ENCODE measurements at places on chromosomes 6 and 20. TPM values are rescaled to one million over a fixed set of nuclear protein-coding genes. Genes with fewer than 3 reads are reported as not detected.
A peak's percentile ranks its signal among the peaks of the same experiment; 100 is the strongest.

DNA sequence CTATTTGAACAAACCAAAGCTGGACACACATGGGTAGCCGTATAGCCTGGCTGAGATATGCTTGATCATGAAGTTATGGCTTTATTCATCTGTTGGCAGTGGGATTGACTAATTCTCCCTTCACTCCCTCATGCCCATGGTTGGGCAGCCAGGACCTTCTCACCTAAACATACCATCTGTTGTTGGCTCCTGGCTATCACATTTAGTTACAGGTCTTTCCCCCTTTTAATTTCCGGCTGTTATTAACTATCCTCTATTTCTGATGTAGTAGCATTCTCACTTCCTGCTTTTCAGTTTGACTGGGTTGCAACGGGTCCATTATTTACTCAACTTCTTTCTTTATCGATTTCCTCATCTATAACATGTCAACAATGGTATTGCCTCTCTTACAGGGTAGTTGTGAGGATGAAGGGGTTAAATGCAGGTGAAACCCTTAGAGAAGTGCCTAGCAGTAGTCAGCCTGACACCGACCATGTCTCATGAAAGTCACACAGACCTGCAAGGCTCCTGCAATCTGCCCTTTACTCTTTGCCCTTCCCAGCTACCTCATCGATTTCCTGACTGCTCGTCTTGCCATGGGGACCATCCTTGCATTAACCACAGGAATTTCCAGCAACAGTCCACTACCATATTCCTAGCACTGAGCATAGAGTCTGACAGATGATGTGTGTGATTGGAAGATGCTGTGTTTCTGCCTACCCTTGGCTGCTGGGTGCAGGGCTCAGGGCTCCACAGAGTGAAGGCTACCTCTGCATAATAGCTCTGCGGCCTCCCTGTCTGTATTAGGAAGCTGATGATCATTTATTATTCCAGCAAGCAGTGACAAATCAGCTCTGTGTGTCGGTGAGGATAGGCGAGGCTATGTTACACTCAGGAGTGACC, 42.2 kb downstream of the PPP1R14C start:
- H3K27me3 ChIP-seq = peaks cover 4% of the 10 kb centered on the region
- H3K27ac ChIP-seq = no peak overlapping the region
- H3K4me1 ChIP-seq = peaks cover 7% of the 10 kb centered on the region
- no peaks in the 10 kb centered on the region for H3K36me3 ChIP-seq
- no peak overlapping the region for H3K4me3 ChIP-seq

DNA sequence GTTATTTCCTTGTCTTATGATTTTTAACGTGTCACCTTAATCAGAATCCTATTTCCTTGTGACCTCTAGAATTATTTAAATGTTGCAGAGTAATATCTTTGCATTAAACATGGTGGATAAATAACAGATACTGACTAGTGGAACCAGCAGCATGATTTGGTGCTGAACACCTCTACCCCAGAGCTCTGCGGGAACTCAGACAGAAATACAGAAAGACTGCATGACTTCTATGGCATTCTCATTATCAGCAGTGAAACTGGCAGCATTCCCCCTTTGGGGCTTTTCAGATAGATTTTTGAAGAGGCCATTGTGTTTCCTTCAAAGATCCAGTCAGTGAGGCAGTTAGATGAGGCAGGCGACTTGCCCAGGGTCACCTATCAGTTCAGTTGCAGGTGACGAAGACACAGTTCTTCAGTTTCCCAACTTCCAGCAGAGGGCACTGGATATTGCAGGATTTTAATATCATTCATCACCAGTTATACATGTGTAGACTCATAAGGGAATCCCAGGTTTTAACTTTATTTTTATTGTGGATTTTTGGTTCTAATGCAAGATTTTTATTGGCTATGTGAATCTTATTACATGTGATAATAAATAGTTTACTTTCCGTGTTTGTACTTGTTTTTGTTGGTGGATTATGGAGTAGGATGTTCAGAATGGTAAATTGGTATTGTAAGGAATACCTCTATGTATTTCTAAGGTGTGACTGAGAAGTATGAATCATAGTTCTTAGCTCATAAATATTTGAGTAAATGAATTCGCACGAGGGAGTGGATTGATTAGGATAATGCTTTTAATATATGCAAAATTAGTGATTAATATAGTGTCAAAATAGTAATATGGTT, 81.3 kb downstream of the AFDN start:
- H3K27me3 ChIP-seq = peaks cover 3% of the 10 kb centered on the region
- H3K27ac ChIP-seq = no peak overlapping the region
- H3K4me1 ChIP-seq = no peaks in the 10 kb centered on the region
- peaks cover 26% of the 10 kb centered on the region for H3K36me3 ChIP-seq
- no peak overlapping the region for H3K4me3 ChIP-seq

DNA sequence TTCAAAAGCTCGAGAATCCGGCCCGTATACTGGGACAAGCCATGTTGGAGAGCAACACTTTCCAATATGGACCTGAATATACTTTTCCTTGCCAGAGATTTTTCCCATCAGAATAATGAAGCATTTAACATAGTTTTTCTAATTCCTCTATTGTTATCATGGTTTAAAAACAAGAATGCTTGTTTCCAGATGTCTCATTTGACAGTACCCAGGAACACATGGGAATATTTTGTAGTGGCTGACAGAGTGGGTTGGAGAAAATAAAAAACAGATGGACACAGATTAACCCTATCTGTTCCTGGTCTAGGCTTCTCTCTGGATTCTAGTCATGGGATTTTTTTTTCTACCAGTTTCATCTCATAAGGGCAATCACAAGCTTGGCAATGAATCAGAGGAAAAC, 164.8 kb upstream of the CEP162 start:
- H3K27ac ChIP-seq = no peak overlapping the region
- H3K4me1 ChIP-seq = no peaks in the 10 kb centered on the region
- DNase-seq = no peak
- no peaks in the 10 kb centered on the region for H3K27me3 ChIP-seq
- H3K36me3 ChIP-seq = no peaks in the 10 kb centered on the region
- H3K4me3 ChIP-seq = no peak overlapping the region

- H3K27ac ChIP-seq = peak within 1 kb of the TSS; percentile 61
- peaks cover 3% of the 10 kb centered on the region for H3K36me3 ChIP-seq
- DNase-seq = peak; percentile 64
- H3K4me3 ChIP-seq = peak within 1 kb of the TSS; percentile 91
Measured at GRCh38 chr20:43914311-43915210, at the start of gene TOX2. TSS of gene TOX2 (plus strand) at chr20:43914852. CDS start at chr20:43914892, 40 bp downstream.

Gene FOXC1
- 112 TPM for total RNA-seq
